ENCODE measurements at places on chromosomes 1 and 21.

DNA sequence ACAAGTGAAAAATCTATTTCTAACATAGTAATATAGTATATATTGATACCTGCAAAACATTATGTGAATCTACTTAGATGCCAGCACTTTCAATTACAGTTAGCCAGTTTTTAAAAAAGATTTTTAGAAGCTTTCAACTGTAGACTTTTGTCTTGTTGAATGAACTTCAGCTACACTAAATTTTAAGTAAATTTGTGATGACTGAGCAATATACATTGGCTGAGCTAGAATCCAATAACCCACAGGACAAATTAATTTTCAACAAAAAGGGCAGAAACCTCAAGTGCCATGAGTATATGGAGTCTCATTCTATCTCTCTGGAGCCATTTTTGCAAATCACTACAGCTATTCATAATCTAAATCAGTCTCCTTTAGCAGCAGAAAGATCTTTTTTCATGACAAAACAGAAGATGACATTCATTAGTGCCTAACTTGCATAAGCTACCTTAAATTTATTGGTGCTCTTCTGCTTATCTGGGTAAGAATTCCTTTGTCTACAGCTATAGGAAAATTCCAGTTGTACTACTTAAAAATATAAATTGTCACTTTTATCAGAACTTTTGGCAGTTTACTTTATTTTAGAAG lies 100.3 kb downstream of the ATG4C start:
- DNase-seq = no peak

- DNase-seq = no peak
Measured at GRCh38 chr1:50977575-50978143, 7.6 kb downstream of the CDKN2C start.

- DNase-seq = no peak
Measured at GRCh38 chr1:109818271-109818987, 54.7 kb upstream of the EPS8L3 start.

GRCh38 chr1:23581219-23581618 lies 21.9 kb upstream of the ID3 start:
- no peak for DNase-seq

GRCh38 chr1:24275510-24275909 lies 43.6 kb upstream of the GRHL3 start:
- no peak for DNase-seq

- no peak for DNase-seq
Measured at GRCh38 chr1:246113555-246114095, 393.5 kb downstream of the SMYD3 start.

- DNase-seq = no peak
Measured at GRCh38 chr21:40504825-40505224, 342.1 kb downstream of the DSCAM start.

DNA sequence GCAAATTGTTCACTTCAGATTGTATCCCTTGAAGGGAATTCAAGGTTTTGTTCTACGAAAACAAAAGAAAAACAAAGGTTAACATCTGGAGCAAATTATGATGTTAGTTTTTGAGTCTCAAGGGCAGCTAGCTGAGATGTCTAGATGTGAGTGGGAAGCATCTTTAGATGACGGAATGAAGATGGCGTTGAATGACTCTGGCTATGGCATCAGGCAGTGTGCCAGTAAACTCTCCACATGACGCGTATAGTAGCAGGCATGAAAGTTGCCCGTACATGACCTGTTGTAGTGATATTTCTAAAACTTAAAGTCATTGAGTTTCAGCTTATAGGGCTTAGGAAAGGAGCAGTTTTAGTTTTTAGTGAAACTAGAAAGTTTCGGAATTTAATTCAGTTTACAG lies 12.3 kb upstream of the SDC3 start:
- peak; percentile 19 for DNase-seq

Measured in AG09319 (cell line).